Sigmoid colon (tissue), 7 donors: ENCODE measurements at places on chromosomes 2 and 18. TPM values are rescaled to one million over a fixed set of nuclear protein-coding genes. Genes with fewer than 3 reads are reported as not detected.

Gene SCN3A
- polyA plus RNA-seq = 0.87 TPM

- DNase-seq = no peak
Measured at GRCh38 chr2:151904021-151904420, 75.8 kb upstream of the ARL5A start.

GRCh38 chr2:106138543-106139237 is 55.4 kb downstream of the UXS1 start:
- DNase-seq = no peak

- peak; percentile 46 for DNase-seq
Measured at GRCh38 chr2:10522170-10522448, 74.0 kb upstream of the ODC1 start.

GRCh38 chr2:223797037-223797436 is 40.3 kb downstream of the AP1S3 start:
- DNase-seq = no peak
